ENCODE measurements at places on chromosomes 11 and 22.

- no peak for DNase-seq
Observed at GRCh38 chr11:130715085-130715876, 201.0 kb downstream of the SNX19 start.

GRCh38 chr22:42639541-42640241, 710 bp downstream of the ATP5MGL start:
- no peak for DNase-seq

GRCh38 chr11:119673052-119673758, 55.8 kb downstream of the NECTIN1 start:
- DNase-seq: no peak

- no peak for DNase-seq
Observed at GRCh38 chr11:107842412-107843100, 16.0 kb downstream of the SLC35F2 start.

DNA sequence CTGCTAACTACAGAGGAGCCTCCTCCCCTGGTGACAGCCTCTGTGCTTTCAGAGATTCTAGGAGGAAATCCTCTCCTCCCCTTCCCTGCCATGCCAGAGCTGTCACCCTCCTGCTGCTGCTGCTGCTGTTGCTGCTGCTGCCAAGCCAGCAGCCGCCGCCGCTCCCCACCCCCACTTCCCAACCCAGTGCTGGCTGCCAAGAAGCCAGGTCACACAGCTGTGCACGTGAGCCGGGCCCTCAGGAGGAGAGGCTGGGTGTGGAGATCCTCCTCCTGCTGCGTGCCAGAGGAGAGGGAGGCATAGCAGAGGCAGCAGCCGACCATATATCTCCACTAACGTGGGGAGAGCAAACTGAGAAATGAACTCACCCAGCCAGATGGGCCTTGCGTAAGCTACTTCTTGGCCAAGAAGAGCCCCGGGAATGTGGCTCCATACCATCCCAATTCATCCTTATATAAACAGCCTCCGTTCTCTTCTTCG, 12.4 kb downstream of the CRY2 start:
- DNase-seq: no peak

- DNase-seq: no peak
Observed at GRCh38 chr22:19745155-19746101, 15.2 kb upstream of the TBX1 start.

DNA sequence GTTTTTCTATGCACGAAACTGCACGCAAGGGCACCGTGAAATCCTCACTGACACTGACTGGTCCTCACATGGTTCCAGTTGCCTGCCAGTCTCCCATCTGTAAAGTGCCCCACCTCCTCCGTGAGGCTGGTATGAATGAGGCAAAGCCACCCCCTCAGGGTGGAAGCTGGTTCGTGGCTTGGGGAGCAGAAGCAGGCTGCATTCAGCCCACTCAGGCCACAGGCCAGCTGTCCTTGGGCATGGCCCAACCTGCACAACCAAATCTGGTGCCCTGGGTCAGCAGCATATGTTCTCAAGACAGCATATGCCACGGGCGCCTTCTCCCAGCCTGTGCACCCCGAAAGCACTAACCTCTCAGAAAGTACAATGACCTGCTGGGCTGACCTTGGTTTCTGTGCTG, 29.3 kb downstream of the SERPINH1 start:
- DNase-seq: no peak

GRCh38 chr11:95520369-95521132, 269.0 kb downstream of the FAM76B start:
- DNase-seq: no peak

DNA sequence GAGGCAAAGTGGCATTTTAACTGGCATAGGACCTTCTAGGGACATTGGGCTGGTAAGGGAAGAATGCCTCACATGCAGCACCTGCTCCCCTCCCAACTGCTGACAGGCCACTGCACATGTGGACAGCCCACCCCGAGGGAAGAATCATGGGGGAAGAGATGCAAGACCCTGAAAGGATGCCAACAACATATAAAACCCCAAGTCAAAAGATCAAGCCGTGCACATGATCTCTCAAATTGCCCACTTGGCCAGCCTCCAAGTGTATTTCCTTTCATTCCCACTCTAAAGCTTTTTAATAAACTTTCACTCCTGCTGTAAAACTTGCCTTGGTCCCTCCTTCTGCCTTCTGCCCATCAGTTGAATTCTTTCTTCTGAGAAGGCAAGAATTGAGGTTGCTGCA, 947.8 kb upstream of the CCDC90B start:
- peak; percentile 11 for DNase-seq

DNA sequence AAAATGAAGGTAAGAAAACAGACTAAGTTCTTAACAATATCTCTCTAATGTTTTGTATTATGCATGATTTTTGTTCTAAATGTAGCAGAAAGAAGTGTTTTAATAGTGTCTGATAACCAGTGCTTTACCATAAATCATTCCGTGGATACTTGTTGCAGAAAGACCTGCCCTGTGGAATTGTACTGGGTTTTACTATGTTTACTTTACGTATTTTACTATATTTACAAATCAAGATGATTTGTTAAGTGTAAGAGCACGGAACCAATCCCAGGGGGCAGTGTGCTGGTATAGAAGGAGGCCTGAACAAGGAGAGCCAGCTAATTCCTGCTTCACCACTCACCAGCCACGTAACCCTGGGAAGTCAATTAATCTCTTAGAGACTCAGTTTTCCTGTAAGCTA, 1.4 kb downstream of the HTR3B start:
- peak; percentile 15 for DNase-seq

DNA sequence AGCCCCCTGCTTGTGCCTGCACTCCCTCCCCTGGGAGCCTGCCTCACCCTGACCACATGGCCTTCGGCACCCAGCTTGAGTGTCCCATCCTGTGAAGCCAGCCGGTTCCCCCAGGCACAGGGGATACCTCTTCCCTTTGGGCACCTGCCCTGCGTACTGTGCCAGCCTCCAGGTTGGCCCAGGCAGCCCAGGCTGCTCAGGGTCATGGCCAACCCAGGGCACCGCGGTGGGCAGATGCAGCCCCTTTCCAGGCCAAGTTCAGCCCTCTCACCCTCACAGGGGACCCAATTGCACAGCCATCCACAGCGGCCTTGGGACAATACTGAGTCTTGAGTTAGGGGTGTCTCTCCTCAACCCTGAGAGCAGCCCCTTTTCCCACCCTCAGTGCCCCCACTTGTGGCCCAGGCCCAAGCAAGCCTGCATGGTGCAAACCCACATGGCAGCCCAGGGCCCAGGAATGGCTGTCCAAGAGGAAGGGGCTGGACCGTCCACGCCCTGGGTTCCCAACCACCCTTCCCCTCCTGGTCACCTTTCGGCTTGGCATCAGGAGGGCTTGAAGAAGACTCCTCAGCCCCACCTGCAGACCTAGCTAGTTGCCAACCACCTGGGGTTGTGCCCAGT, 87.7 kb downstream of the CDKN1C start:
- DNase-seq: no peak

GRCh38 chr22:38829485-38829884, 14.3 kb downstream of the NPTXR start:
- DNase-seq: no peak

GRCh38 chr22:29214232-29214631, 8.5 kb downstream of the EMID1 start:
- DNase-seq: no peak

GRCh38 chr11:64918017-64918416, 1.0 kb upstream of the ATG2A start:
- DNase-seq: no peak
